ENCODE measurements at places on chromosomes 1 and 21. TPM values are rescaled to one million over a fixed set of nuclear protein-coding genes. Genes with fewer than 3 reads are reported as not detected.

GRCh38 chr21:14099570-14099969 lies 111.2 kb downstream of the LIPI start:
- no peak for DNase-seq

Gene S100A7A
- total RNA-seq, result not detected

Gene DNAJC6
- total RNA-seq, result 2.0 TPM

DNA sequence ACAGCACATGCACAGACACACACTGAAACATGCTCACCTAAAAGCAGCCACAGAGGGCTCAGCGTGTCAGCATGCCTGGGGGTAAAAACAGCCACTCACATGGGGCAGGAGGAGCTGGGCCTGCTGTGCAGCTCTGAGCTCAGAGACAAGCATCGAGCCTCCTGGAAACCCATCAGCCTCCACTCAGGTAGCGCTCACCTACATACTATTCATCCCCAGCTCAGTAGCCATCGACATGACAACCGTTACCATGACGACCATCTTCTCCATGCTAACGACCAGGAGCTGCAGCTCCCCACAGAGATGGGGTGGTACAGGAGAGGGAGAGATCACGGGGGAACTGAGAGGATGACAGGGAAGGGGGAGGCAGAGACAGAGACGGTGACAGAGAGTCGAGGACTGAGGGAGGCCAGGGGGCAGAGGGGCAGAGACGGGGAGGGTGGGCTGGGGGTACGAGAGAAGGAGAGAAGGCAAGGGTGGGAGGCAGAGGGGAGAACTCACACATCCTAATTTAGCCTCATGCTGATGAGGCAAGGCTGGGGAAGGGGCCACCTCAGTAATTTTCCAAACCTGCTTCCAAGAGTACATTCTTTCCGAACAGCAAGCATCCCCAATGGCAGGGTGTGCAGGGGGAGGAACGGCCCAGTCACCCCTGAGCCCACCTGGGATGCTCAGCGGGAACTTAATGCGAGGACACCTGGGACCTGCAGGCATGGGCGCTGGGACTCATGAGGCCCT lies 28.4 kb downstream of the SDC3 start:
- DNase-seq, result no peak

Gene C1orf87
- total RNA-seq, result not detected

DNA sequence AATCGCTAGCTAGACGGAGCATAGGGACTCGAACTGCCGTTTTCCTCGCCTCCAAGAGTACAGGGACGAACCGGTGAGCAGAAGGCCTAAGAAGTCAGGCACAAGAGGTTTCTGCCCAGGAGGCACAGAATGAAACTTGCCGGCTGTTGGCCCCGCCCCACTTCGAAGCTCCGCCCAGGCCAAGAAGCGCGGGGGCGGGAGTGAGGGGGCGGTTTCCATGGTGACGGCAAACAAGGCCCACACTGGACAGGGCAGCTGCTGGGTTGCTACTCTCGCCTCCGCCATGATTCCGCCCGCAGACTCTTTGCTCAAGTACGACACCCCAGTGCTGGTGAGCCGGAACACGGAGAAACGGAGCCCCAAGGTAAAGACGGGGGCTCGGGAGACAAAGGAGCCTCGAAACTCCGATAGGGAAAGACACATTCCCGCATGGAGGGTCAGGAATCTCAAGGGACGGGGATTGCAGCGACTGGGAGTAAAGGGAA lies at the start of gene DNALI1:
TSS of gene DNALI1 (plus strand) at position 229 of the 485 bp plus-strand sequence. CDS start at position 284, 55 bp downstream.
- peak; percentile 88 for DNase-seq

DNA sequence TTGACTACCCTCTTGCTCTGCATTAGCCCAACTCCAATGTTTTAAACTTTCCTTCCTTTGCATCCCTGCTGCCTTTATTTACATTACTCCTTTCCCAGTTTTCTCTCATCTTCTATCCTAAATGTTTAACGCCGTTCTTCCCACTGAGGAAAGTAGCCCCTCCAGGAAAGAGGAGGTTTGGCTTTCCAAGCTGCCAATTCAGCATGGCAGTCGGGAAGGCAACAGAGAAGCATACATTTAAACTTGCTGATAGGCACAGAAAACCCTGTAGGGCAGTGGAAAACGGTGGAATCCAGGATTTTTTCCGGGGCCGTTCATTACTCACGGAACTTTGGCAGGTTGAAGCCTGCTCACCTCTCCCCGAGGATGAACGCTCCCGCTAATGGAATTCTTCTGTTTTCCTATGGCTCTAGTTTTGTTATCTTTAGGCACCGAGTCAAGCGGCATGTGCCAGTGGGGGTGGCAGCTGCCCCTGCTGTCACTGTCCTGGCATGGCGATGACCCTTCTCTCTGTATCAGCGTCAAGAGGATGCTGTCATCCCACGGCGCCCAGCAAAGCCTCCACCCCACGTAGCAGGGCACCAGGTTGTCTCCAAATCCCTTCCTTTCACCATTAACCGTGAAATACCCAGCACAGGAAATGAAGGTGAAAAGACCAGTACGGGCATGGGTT lies 48.3 kb downstream of the ZBTB18 start:
- no peak for DNase-seq

Gene NBPF4
- total RNA-seq, result not detected

Gene AKR1A1
- 43.3 TPM for total RNA-seq

DNA sequence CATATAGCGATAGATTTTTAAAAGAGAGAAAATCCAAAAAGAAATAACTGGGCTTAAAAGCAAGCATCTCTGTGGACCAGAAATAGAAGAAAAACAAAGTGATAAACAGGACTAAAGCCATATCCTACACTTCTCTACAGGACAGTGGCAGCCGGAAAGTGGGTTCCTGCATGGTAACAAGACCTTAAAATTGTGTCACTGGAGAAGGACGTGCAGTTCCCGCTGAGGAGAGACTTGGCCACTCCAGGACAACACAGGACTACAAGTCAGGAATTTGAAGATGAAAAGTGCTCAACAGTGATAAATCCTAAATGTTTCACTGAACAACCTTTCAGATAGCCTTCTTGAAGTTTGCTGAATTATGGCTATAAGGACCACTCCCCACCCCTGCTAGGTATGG lies 1.9 kb upstream of the HLCS start:
- DNase-seq, result no peak

GRCh38 chr1:90821152-90821787 lies 104.2 kb upstream of the BARHL2 start:
- DNase-seq, result no peak

- peak; percentile 30 for DNase-seq
These were observed 121.6 kb downstream of the SIK1 start for GRCh38 chr21:43305336-43305665.

DNA sequence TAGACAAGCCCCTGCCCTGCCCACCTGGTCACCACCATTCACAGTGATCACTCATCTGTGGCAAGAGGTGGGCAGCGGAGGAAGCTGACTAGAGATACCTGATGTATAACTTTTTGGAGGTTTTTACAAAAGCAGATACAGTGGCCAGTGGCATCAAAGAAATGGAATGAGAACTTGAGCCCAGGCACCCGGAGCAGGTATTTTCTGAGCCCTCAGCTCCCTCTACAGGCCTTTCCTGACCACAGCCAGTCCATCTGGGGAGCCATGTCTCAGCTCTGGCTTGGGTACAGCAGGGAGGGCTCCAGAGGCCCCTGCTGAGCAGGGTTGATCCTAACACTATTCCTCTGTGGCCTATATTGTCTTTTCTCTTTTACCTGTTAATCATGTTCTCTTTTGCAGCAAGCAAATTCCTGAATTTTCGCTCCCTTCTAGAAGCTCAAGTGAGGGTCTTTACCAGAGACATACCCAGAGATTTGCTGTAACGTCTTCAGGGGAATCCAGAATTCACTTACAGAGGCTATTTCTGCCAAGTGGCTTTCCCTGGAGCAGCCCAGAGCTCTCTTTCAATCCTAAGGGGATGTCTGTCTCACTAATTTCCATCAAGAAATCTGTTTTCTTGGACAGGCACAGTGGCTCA lies 27.3 kb downstream of the GPR157 start:
- DNase-seq, result no peak

Gene MIXL1
- not detected for total RNA-seq

- DNase-seq, result no peak
These were observed 496.6 kb downstream of the ADGRL2 start for GRCh38 chr1:82297139-82297896.

DNA sequence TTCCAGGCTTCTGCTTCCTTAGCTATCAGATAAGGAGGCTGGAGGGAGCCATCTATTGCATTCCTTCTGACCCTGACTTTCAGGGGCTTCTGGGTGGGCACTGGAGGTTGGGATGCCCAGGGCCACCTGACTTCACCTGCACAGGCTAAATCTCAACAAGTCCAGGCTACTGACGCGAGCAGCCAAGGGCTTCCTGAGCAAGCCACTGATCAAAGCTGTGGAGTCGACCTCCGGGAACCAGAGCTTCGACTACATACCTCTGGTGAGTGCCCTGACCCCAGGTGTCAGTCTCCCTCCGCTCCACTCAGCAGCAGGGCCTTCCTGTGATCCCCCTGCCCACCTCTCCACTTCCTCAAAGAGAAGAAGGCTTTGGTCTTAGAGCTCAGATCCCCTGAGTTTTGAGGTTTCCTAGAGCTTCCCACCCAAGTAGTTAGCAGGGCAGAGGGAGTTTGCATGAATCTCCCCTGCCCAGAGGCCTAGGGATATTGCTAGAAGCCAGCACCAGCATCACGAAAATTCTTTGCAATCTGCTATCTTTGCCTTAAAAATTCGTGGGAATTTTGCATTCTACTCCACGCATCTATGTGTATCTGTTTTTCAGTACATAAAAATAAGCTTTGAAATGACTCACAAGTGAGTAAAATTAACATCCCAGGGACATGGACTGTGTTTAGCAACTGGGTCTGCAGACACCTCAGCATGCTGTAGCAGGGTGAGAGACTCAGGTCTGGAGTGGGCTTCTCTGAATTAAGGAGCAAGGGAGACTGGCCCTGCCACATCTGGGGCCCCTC lies 61.4 kb downstream of the VWA5B1 start:
- DNase-seq, result no peak

GRCh38 chr21:29511096-29511495 lies 212.4 kb downstream of the BACH1 start:
- DNase-seq, result no peak

DNA sequence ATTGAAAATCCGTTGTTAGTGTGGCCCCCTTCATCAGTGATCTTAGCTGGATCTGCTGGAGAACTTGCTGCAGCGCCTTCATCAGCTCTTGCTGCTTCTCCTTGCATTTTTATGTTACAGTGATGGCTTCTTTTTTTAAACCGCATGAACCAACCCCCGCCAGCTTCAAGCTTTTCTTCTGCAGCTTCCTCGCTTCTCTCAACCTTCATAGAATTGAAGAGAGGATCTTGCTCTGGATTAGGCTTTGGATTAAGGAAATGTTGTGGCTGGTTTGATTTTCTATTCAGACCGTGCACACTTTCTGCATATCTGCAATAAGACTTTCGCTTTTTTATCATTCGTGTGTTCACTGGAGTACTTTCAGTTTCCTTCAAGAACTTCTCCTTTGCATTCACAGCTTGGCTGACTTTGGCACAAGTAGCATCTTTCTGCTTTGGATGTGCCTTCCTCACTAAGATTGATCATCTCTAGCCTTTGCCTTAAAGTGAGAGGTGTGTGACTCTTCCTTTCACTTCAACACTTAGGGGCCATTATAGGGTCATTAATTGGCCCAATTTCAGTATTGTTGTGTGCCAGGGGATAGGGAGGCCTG lies 13.1 kb downstream of the RNF187 start:
- DNase-seq, result no peak
